Pons (tissue), 1 donor: ENCODE measurements at places on chromosomes 12 and 14.
A peak's percentile ranks its signal among the peaks of the same experiment; 100 is the strongest.

- DNase-seq: no peak
Observed at GRCh38 chr12:68915055-68915454, 17.9 kb downstream of the CPM start.

GRCh38 chr12:52581481-52581880 lies 7.8 kb upstream of the KRT74 start:
- no peak for DNase-seq

- DNase-seq: peak; percentile 47
Observed at GRCh38 chr12:19181666-19182426, 52.3 kb downstream of the PLEKHA5 start.

- DNase-seq: no peak
Observed at GRCh38 chr12:131990980-131991305, 41.2 kb downstream of the EP400 start.

DNA sequence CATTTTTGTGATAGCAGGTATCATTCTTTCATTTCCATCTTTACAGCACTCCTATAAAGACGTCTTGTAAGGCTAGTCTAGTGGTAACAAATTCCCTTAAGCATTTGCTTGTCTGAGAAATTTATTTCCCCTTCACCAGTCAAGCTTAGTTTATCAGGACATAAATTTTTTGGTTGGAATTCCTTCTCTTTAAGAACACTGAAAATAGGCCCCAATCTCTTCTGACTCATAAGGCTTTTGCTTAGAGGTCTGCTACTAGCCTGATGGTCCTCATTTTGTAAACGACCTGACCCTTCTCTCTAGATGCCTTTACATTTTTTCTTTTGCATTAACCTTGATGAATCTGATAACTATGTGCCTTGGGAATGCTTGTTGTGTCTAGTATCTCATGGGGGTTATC lies 20.3 kb downstream of the OLR1 start:
- no peak for DNase-seq

DNA sequence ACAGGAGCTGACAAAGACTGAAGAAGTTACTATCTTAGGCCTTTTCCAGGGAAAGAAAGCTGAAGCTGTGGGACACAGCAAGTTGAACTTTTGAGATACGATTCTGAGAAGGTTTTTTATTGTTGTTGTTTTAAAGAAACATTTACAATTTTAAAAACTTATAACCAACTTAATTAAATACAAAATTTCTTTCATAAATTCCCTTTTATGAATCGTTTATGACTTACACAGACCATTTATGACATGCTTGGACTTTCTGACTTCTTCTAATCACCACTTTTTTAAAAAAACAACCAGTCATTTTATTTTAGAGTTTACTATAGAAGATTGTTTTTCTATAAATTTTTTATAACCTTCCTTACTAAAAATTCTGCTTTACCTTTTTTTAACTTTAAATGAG lies 68.7 kb downstream of the DHRS2 start:
- no peak for DNase-seq

GRCh38 chr12:21547437-21547836 lies 21.3 kb downstream of the SPX start:
- DNase-seq: no peak

DNA sequence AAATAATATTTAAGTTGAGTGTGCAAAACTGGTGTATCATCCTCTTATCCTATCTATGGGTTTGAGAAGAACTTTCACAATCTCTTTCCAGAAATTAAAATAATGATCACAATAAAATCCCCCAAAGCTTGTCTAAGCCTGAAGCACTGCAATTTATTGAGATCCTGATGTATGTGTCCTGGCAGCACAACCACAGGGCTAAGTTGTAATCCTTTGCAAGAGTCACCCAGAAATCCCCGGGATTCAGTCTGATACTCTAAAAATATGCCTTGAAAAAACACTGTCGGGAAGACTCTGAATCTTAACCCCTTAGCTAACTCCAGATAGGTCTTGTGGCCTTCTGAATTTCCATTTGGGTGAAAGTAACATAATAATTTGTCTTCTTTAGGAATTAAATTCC lies 40.3 kb upstream of the STXBP6 start:
- DNase-seq: no peak

DNA sequence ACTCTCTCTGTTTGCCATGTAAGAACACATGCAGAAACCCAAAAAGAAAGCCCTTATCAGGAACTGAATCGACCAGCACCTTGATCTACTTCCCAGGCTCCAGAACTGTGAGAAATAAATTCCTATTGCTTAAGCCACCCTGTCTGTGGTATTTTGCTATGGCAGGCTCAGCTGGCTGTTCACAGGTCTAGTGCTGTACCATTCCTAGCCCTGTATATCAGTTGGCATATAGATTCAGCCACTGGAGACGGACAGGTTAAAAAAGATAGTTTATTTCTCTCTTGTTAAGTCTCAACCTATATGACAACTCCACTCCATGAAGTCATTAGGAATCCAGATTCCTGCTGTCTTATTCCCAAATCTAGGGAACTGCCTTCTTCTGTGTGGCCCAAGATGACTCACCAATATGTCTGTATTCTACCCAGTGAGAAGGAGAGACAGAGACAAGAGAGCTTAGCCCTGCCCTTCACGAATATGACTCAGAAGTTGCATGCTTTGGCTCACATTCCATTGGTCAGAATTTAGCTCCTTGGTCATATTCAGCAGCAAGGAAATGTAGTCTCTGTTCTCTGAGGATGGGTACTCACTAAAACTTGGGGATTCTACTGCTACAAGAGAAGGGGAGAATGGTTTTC lies 57.0 kb downstream of the PLEKHG7 start:
- no peak for DNase-seq

DNA sequence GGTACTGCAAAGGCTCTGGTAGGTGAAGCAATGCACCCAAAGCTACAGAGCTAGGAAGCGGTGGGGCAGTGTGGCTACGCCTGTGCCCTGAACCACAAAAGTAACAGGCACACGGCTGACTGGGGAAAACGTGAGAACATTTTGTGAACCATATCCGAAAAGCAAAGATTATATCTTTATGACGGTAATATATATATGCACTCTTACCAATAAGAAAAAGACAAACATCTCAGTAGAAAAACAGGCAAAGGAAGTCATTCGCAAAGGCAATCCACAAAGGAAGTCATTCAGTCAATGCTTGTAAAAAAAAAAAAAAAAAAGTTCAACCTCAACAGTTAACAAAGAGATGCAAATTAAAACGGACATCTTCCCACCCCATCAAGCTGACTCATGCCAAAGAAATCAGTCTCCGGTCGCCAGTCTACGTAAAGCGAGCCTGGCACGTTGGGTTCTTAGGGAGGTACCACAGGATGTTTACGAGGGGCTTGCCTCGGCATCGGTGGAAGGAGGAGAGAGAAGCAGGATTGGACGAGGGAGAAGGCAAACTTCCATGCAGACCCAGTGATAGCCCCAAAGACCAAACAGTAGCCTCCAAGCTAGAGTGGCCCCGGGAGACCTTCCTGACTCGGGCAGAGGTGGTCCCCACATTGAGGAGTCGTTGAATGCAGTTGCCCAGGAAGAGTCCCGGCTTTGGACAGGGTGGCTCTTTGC lies 39.4 kb upstream of the PPP2R5C start:
- DNase-seq: no peak

- DNase-seq: no peak
Observed at GRCh38 chr12:32273712-32274111, 125.6 kb upstream of the FGD4 start.

DNA sequence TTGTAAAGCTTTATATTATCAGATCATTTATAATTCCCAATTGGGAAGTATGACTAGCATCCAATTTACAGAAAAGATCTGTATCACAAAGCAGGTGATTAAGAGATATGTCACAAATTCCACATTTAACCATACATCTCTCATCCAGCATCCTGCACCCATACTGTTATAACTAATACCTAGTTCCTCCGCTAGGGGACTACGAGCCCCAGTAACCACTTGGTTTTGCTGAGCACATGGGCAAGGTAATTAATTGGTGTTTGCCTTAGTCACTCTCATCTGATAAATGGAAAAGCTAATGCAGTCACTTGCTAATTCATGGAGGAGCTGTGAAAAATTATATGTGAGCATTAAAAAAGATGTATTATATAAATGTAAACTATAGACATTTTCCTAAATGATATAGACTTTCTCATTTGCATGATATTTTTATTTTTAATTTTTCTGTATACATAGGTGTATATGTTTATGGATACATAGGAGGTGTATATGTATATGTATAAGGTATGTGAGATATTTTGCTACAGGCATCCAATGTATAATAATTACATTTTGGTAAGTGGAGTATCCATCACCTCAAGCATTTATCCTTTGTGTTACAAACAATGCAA lies 1031.8 kb downstream of the GALC start:
- no peak for DNase-seq

GRCh38 chr14:53696217-53696965 lies 260.2 kb downstream of the BMP4 start:
- no peak for DNase-seq

- DNase-seq: no peak
Observed at GRCh38 chr12:119828300-119828699, 48.8 kb downstream of the CIT start.

GRCh38 chr12:132563911-132564310 lies 46.5 kb downstream of the LRCOL1 start:
- DNase-seq: no peak

GRCh38 chr12:114661245-114661644 lies 22.7 kb downstream of the TBX3 start:
- DNase-seq: no peak

- DNase-seq: peak; percentile 16
Observed at GRCh38 chr12:30286345-30286926, 409.2 kb downstream of the IPO8 start.

DNA sequence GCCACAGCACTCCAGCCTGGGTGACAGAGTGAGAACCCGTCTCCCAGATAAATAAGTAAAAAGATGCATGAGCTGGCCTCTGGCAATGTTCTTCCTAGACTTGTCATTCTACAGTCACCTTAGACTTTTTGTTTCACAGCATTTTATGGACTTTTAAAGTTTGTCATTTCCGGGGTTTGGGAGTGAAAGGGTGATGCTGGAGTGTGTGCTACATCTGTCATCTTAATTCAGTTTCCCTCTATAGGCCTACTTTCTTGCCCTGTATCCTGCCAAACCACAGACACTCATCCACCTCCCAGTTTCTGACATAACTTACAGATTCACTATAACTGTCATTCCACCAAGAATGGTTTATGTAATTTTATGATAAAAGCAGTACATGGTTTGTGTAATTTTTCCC lies 166.7 kb upstream of the PARP11 start:
- DNase-seq: no peak

DNA sequence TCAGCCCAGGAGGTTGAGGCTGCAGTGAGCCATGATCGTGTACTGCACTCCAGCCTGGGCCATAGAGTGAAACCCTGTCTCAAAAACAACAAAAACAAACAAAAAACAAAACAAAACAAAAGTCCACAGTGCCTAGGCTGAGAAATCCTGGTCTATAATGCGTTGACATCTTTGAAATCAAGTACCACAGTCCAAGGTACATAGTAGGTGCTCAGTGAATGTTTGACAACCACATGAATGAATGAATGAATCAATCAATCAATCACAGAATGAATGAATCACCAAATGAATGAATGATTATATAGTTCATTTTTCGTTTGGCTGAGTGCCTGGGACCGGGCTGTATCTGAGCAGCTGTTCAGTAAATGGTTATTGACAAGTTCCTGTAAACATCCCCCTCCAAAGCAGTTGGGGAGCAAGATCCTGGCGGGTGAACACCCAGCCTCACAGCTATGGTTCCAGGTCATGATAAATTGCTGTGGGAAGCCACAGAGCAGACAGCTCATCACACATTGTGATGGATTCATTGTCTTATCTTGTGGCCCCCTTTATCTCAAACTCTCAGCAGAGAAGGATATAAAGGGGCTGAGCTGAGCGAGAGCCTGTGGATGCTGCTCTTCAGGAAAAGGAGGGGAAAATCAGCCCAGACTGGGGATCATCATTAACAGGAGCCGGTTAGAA lies 30.4 kb upstream of the IFT81 start:
- no peak for DNase-seq

DNA sequence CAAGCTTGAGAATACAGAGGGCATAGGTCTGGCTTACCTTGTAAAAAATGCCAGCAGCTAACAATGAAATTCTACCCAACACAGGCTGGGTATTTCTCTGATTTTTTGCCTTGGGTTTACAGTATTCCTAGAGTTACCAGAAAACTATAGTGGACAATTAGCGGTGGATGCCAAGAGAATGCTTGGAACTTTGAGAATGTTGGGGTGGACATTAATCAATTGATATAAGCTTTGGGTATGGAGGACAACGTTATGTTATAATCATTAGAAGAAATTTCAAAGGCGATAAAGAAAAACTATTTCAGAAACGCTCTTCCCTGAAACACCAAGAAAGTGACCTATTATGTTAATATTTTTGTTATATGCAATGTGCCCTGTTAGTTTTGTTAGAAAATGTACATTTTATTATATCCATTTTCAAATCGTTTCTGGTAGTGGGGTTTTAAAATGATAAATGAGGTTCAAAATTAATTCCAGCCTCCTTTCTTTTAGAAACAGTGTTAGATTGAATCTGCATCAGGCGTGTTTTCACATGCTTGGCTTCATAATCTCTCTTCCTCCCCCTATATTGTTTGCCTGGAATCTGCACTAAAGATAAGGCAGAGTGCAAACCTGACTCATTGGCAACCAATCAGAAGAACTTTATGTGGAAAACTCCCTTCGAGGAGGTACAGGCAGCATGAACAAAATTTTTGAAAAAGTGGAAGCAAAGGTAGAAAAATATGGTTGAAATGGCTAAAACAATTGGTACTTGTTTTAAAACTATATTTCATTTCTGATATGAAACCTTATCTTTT lies 1.4 kb upstream of the PTPRQ start:
- DNase-seq: no peak

- no peak for DNase-seq
Observed at GRCh38 chr12:13046964-13047363, 2.8 kb downstream of the FAM234B start.

GRCh38 chr12:92506460-92506859 lies 196.3 kb upstream of the PLEKHG7 start:
- no peak for DNase-seq

- DNase-seq: no peak
Observed at GRCh38 chr14:74574706-74575105, 37.3 kb downstream of the LTBP2 start.

DNA sequence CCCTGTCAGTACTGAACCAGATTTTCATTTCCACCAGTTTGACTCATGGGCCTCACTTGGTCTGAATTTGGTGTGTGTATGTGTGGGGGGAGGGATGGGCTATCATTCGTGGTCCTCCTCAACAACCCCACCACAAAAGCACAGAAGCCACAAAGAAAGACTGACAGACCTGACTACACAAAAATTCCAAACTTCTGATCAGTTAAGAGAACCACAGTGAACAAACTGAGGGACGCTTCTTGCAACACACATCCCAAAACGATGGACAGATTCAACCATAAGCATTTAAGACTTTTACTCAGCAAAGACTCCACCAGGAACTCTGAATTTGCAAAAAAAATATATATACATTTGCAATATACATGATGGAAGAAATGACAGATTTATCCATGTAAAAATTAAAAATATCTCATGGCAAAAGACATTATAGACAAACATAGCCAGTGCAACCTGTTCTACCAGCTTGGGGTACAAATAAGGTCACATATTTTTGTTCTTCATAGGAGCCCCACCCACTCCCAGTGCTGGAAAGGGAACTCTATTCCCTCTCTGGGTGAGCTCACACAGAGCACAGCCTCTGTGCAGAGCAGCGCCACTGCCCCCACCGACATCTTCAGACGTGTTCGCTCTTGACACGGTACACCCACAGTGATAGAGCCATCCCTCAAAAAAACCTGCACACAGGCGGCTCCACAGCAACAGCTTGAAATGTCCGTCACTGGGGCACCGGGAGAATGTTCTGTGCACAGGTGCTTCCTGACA lies 49.7 kb downstream of the JAG2 start:
- DNase-seq: no peak
